Activated naive CD4-positive, alpha-beta T cell treated with anti-CD3 and anti-CD28 coated beads for 36 hours (primary cell): ENCODE measurements at places on chromosomes 3 and 15. TPM values are rescaled to one million over a fixed set of nuclear protein-coding genes. Genes with fewer than 3 reads are reported as not detected.

DNA sequence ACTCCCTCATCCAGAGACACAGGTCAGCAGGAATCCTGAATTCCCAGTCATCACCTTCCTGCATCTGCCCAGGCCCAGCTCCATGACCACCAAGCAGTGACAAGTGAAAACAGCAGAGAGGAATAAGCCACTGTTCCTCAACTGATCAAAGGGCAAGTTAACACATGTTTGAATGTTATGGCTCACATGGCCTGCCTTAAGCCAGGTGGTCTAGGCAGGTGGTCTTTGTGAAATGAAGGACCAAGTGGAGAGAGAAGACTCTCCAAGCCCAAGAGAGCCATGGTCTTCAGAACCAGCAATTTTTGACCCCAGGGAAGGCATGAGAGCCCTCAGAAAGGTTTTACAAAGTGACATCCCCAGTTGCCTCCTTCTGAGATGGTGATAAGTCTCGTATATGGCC is 161.8 kb downstream of the EPHB1 start:
- H3K4me1 ChIP-seq = no peaks in the 10 kb centered on the region
- H3K27me3 ChIP-seq = no peaks in the 10 kb centered on the region
- H3K4me3 ChIP-seq = no peak overlapping the region
- DNase-seq = no peak
- no peaks in the 10 kb centered on the region for H3K36me3 ChIP-seq
- no peak overlapping the region for H3K27ac ChIP-seq

DNA sequence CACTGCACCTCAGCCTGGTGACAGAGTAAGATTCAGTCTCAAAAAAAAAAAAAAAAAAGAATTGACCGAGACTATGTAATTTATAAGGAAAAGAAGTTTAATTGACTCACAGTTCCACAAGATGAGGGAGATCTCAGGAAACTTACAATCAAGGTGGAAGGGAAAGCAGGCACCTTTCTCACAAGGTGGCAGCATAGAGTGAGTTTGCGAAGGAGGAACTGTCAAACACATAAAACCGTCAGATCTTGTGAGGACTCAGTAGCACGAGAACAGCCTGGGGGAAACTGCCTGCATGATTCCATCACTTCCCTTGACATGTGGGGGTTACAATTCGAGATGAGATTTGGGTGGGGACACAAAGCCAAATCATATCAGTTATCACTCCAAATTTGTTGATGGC is 380.9 kb downstream of the EDEM1 start:
- H3K27me3 ChIP-seq = no peaks in the 10 kb centered on the region
- H3K27ac ChIP-seq = no peak overlapping the region
- no peak overlapping the region for H3K4me3 ChIP-seq
- H3K36me3 ChIP-seq = no peaks in the 10 kb centered on the region

ZNF80 gene
- total RNA-seq = 0.44 TPM

- no peaks in the 10 kb centered on the region for H3K4me1 ChIP-seq
- no peaks in the 10 kb centered on the region for H3K27me3 ChIP-seq
- no peak for DNase-seq
- no peak overlapping the region for H3K27ac ChIP-seq
- no peaks in the 10 kb centered on the region for H3K36me3 ChIP-seq
Measured at GRCh38 chr15:26571346-26571745, 201.5 kb downstream of the GABRB3 start.

APBA2 gene
- 16.2 TPM for total RNA-seq

GRCh38 chr15:64111679-64112050 is 15.9 kb downstream of the SNX1 start:
- H3K4me3 ChIP-seq = no peak overlapping the region
- H3K36me3 ChIP-seq = peaks cover 14% of the 10 kb centered on the region
- H3K4me1 ChIP-seq = peaks cover 42% of the 10 kb centered on the region
- no peak for DNase-seq
- no peaks in the 10 kb centered on the region for H3K27me3 ChIP-seq
- H3K27ac ChIP-seq = peak overlapping the region; percentile 67

DNA sequence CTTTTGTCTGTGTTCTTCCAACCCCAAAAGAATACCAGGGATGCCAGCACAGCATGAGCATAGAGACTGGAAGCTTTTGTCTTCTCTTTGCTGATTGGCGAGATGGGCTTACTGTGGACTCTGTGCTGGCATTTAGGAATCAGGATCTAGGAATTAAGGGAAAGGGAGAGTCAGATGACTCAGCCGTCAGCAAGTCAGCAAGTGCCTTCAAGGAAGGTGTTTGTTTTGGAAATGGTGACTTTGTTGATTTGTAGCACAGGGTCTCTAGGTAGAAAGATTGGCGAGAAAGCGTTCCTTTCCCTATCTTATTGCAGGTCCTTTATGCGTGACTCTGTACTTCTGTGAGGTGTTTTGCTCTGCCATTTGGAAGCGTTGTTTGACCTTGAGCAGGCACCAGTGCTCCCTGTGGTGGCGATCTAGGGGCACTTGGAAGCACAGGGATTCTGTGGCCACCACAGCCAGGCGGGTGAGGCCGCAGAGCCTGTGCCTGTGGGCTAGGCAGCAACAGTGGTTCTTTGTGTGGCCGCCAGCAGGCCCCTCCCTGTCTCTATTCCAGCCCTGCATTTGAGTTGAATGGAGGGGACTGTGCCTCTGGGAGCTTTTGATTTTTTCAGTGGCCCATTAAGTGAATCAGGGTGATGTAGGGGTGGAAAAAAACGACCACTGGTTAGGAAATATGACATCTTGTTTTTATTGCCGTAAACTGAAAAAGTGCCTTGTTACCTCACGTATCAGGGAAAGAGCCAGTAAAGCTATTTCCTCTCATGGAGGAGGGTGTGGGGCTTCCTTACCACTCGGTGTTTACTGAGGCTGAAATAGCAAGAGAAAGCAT is 19.0 kb downstream of the FAN1 start:
- no peak for DNase-seq
- peaks cover 23% of the 10 kb centered on the region for H3K36me3 ChIP-seq
- H3K27ac ChIP-seq = no peak overlapping the region
- no peaks in the 10 kb centered on the region for H3K27me3 ChIP-seq
